ENCODE measurements at places on chromosomes 7 and 10.

GRCh38 chr10:72334825-72335393 is 19.8 kb downstream of the DNAJB12 start:
- DNase-seq = no peak

DNA sequence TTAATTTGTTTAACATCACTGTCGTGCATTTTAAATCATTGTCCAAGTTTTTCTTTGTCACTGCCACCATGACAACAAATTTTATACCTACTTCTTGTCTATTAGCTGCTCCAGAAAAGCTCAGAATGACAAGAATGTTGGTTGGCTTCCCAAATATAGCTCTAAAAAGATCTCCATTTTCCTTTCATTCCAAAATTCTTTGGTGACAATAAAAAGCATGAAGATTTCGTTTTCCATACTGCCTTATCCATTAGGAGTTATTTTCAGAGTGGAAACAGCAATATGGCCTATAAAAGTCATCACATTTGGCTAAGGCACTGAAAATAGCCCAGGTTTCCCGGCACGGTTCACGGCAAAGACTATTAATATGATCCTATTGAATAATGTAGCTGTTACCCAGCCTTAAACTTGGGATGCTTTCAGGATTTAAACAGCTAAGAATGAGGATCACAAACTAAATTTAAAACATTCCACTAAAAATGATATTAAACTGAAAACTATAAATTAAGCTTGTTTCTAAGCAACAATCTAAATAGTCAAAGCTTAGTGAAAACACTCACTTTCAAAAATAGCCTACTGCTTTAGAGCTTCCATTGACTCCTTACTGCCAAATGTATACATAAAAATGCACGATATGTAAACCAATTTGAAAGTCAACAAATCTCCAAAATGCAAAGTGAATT is 2.7 kb downstream of the CTTNBP2 start:
- DNase-seq = no peak

DNA sequence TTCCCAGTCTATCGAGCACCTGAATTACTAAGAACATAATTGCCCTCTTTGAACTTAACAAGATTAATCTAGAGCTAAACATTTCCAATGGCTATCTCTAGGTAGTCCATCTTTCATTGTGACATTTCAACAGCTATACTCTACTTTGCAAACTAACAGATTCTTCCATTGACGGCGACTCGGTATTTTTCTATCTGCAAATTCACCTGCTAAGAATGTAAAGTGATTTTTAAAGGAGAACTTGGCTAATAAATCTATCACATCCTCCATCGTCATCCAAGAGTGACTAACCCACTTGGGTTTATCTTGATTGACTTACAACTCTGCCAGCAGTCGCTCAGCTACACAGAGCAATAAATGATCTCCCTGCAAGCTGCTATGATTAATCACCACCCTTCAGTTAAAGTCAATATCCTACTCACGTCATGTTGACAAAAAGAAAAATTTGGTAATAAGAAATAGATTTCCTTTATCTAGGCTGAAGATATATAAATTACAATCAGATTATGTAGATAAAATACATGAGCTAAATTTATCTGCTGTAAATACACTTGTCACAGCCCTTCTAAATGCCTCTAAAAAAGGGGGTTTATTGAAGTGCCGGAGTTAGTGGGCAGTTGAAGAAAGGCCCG is 99.5 kb downstream of the SFMBT2 start:
- no peak for DNase-seq

DNA sequence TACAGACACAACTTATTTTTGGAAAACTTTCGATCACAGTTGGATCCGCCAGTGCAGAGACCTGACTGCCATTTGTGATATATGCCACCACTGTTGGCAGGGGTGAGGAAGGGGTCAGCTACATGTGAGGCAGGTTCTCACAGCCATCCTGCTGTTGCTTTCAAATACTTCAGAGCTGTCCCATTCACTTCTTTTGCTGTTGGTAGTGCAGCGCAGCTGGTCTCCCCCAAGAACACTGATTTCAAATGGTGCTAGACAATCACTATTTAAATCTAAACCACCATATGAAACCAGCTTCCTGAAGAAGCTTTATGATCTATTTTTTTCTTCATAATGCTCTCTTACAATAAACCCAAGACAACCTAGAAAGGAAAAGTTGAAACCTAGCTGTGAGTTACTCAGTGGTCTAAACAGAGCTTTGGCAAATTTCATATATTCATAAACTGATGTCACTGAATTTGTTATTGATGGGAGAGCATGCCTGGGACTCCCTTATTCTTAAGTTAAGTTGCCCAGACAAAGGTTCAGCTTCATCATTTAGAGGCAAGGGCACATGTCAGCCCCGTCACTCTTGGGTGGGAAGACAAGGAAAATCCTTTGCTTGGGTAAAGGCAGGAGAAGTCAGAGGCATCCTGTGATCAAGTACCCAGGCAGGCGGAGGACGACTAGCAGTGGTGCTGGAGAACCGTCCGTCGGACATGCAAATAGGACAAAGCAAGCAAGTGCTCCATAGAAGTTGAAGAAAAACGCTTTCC is 143.4 kb upstream of the KLF14 start:
- DNase-seq = no peak

DNA sequence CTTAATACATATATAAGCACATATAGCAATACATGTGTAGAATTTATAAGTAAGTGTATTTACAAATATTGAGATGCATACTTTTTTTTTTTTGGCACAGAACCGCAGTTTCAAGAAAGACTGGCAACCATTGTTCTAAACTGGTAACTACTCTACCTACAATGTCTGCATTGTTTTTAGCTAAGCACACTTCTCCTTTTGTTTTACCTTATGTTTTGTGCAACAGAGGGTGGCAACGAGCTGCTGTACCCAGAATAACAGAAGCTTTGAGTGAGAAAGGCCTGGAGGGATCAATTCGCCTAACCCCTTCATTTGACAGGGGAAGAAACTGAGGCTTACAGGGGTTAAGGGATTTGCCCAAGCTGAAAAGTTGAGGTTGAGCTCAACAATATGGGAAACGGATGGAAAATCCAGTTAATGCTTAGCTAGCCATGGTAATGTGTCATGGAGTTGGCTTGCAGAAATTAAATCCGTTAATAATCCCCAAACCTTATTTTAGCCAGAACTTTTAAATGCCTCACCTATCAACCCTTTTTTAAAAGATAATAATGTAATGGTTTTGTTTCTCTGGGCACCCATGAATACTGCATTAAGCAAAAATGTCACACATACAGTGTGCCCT is 25.5 kb downstream of the FZD1 start:
- DNase-seq = no peak

DNA sequence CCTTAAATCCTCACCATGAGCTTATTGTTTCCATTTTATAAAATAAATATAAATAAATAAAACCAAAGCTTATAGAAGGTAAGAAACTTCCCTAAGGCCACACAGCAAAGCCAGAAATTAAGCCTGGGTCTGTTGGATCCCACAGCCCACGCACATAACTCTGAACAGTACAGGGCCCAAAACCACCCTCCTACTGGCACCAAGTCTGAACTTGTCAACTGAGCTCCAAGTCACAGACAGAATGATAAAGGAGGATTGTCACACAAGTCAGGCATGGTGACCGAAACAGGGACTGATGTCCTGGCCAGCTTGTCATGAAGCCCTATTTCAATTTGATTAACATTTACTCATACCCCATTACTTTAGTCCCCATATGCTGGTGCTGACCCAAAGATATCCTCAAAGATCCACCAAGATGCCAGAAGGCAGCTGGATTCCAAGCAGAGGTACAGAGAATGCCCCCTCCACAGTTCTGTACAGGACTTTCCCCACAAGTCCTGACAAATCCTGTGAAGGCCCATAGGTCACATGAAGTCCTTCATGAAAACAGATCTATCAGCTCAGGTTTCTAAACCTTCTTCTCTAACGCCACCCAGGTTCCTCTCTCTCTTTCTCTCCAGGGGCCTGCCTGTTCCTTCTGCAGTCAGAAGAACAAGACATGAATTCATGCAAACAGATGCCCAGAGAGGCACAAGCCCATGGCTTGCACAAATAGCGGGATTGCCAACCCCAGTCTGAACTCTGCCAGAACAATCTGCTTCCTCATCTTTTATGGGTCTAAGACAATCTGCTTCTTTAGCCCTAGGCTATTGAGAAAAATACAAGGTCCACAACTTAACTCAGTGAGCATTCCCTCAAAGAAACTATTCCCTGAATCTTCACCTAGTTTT is 60.9 kb downstream of the GLI3 start:
- DNase-seq = no peak

GRCh38 chr7:92641921-92642511 is 51.8 kb upstream of the FAM133B start:
- no peak for DNase-seq

- no peak for DNase-seq
Observed at GRCh38 chr7:8590791-8591190, 157.4 kb downstream of the NXPH1 start.

DNA sequence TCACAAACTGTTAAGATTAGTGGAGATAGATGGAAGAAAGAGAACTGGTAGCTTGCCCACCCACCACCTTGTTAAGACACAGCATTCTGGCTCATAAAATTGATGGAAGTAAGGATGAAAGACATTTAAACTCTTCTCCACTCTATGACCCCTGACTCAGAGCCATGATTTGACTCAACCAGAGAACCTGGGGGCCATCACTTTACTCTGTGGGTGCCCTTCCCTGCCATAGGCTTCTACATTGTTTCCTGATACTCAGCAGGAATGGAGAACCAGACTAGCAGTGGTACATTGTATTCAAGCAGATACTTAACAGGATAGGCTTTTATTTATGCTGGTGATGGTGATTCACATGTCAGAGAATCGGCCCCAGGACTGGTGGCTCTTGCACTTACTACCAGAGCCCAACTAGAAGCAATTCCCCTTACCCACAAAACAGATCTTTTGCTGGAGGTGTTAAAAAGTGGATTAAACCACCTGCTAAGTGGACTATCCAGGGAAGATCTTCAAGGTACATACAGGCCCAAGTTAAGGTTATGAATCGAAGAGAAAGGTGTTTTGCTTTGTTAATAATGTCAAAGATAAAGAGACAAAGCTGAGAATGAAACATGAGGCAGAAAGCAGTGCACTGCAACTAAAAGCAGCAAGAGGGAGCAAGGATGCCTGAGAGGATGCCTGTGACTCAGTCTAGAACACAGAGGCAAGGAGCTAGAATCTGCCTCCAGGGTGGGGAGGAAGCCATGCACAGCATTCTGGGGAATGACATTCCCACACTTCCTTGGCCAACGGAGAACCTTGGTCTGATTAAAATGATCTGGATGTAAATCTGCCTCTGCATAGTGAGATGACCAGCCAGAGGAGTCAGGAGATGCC is 36.0 kb upstream of the GLI3 start:
- no peak for DNase-seq

DNA sequence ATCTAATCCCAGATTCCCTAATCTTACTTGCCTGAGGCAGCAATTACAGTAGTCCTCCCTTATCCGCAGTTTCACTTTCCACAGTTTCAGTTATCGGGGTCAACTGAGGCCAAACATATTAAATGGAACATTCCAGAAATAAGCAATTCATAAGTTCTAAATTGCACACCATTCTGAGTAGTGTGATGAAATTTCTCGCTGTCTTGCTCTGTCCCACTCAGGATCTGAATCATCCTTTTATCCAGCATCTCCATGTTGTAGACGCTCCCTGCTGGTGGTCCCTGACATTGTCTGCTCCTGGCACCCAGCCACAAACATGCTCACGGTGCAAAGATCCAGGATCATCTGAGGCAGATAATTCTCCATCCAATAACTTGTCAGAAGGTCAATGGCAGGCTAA is 128.7 kb upstream of the CXCL12 start:
- no peak for DNase-seq

- DNase-seq = no peak
Observed at GRCh38 chr7:76089865-76090475, 42.1 kb downstream of the MDH2 start.

GRCh38 chr10:102451105-102451969 is at the start of gene C10orf95:
TSS of gene C10orf95 (minus strand) at chr10:102451543. CDS start at chr10:102451093, 450 bp downstream.
- no peak for DNase-seq

DNA sequence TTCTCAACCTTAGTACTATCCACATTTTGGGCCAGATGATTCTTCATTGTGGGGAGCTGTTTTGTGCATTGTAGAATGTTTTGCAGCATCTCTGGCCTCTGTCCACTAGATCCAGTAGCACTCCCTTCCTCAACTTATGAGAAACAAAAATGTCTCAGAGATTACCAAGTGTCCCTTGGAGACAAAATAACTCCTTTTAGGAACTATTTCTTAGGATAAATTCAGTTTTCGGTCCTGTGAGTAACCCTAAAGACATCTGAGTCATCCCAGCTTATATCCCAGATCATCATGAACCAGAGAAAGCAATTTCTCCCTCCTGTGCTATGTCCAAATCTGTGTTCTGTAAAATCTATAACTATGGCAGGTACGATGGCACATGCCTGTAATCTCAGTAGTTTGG is 266.6 kb upstream of the PHYHIPL start:
- DNase-seq = no peak

DNA sequence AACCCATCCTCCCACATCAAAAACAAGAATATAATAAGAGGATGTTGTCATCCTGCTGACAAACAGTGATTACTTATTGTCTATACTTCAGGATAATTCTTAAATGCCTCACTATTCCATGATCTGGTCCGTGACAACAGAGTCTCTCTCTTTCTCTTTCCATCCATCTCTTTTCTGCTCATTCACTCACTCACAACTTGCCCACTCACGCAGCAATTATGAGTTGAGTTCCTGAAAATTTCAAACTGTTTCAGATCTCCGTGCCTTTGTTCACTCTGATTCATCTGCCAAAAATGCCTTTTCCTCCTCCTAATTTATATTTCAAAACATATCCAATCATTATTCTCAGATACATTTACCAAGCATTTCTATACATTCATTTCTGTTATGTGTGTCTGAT is 1.4 kb downstream of the OR6B1 start:
- DNase-seq = no peak

- no peak for DNase-seq
Observed at GRCh38 chr7:155401884-155402283, 56.0 kb upstream of the EN2 start.

DNA sequence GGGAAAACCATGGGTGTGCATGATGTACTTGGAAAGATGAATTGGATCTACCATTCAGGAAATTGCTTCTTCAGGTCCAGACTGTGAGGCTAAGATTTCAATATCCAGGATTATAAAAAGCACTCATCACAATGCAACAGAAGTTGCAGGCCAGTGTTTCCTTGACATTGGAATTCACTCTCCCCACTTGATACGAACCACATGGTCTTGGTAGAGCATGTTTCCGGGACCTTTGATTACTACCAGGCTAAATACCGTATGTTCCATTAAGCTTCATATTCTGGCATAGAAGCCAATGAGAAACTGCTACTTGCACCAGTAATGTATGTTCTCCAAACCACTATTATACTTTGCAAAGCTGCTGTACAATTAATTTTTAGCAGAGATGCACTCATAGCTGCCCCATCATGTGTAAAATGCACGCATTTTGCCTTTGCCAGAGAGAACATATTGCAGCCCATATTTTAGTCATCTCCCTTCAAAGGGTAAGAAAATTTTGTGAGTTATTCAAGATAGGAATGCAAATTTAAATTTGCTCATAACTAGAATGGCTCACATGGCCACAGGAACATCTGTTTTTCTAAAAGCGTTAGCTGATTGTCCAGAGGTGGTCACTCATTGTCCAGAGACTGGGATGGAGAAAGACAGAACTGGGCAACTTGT is 8.1 kb downstream of the FRMD4A start:
- DNase-seq = no peak

GRCh38 chr10:13000431-13000830 is 1.1 kb downstream of the CCDC3 start:
- no peak for DNase-seq
